KBM-7 (cell line): ENCODE measurements at places on chromosomes 13 and 19.

GRCh38 chr13:69617587-69617986, 490.0 kb upstream of the ATXN8OS start:
- no peak for DNase-seq

- peak; percentile 66 for DNase-seq
These were observed 717 bp downstream of the SPRYD7 start for GRCh38 chr13:49935171-49936074.

DNA sequence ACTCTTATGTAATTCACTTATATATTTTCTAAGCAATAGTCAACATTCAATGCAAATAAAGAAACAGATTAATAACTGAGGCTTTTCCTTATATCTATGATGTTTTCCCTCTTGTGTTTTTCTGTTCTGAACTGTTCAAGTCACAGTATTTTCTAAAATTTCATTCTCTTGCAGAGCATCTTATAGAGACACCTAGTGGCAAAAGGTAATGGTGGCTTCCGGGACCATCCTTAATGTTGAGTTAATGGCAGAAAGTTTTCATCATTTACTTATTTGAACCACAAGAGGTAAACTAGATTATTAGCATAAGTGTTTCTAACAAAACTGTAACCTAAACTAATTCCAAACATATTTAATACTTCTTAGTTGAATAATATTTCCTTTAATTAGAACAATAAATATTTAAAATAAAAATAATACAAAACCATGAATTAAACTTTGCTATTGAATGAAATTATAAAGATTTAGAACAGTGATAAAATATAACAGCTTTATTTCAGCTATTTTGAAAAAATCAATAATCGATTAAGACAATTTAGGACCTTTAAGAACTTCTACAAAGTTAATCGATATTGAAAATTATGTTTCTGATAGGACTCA, 1.7 kb upstream of the SLITRK5 start:
- DNase-seq, result peak; percentile 59

DNA sequence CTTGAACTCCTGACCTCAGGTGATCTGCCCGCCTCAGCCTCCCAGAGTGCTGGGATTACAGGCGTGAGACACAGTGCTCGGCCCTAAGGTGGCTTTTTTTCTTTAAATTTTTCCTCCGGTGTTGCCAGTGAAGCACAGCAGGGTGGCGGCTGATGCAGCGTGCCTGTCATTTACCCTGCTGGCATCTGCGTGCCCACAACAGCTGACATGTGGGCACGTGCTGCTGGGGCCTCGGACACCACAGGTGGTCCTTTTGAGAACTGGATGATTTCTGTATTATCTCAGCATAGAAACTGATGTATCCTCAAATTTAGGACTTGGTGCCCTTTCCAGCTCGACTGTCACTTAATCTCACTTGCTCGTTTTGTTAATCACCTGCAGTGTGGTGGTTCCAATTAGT, 31.2 kb upstream of the TEX29 start:
- no peak for DNase-seq

DNA sequence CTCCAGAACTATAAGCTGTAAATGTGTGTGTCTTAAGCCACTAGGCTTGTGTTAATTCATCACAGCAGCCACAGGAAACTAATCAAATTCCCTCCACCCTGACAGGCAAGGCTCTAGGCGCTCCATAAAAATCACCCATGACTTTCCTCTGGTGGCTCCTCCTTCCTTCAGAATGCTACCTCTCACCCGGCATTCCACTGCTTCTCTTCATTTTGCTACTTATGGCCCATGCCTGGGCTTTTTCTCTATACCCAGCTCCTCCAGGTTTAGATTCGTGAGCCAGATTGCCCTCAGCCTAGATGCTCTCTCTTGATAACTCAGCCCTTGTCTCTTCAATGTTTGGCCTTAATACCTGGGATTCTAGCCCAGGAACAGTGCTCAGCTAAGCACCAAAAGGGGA, 36.4 kb upstream of the MBNL2 start:
- DNase-seq, result no peak

DNA sequence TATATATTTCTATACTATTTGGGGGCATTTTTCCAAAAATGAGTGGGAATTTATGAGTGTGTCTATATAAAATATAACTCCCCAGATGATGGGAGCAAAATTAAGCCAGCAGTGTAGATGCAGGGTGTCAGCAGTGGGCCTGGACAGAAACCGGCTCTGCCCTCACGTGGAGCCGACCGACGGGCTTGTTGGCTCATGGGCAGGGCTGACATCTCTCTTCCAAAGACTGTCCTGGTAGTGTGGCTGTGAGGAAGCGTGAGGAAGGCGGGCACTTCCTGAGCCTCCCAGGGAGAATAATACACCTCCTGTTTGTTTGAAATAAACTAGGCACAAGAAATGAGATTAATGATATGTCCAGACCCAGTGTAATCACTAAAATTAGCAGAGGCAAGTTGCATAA, 206.5 kb downstream of the TEX29 start:
- no peak for DNase-seq

DNA sequence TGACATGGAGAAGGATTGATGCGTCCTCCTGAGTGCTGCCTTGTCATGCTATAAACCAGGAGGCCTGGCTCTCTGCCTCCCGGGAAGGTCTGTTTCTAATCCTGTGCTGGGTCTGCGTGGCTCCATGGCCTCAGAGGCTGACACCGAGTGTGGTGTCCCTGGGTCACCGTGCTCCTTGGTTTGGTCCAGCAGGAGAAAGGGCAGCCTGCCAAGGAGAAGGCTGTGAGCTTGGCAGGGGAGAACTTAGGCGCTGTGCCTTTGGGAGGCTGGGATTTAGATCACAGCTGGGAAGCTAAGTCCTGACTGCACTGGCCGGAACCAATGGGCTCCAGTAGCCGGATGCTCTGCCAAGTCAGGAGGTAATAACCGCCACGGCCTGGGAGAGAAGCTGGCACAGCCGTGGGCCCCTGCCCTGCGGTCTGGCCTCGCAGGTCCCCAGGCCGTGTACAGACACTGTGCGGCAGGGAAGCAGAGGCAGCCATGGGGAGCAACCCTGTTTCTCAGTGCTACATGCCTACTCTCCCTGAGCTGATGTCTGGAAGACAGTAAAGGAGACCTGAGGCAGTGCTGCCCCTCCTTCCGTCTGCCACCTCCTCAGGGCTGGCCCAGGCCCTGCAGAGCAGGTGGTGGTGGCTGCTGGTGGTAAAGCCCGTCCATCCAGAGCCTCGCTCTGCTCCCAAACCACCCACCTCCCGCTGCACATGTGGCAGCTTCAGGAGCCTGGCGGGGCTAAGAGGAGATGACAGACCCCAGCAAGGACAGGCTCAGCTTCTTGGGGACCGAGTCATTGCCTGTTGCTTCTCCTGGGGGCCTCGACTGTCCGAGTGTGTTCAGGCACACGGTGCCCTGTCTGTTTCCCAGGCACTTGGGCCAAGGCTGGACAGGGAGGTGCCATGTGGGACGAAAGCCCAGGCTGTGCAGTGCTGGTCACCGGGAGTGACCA, 44.9 kb downstream of the C13orf46 start:
- DNase-seq, result no peak
